ENCODE measurements at places on chromosomes 16 and 17.

- no peak for DNase-seq
Observed at GRCh38 chr16:1906055-1906845, 12.0 kb downstream of the HS3ST6 start.

- DNase-seq: no peak
Observed at GRCh38 chr17:77371117-77371887, 230.5 kb downstream of the SEC14L1 start.

DNA sequence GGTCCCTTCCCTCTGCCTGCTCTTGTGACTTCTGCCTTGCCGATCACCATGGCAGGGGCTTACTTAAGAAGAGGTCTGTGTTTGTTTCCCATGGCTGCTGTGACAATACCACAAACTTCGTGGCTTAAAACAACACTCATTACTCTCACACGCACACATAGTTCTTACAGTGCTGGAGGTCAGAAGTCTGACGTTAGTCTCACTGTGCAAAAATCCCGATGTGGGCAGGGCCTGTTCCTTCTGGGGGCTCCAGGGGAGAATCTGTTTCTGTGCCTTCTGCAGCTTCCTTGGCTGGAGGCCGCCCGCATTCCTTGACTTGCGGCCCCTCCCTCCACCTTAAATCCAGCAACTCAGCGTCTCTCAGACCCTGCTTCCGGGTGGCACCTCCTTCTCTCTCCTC, 249.2 kb upstream of the GSE1 start:
- DNase-seq: no peak

GRCh38 chr16:47067203-47067602, 76.5 kb downstream of the NETO2 start:
- DNase-seq: no peak

- peak; percentile 53 for DNase-seq
Observed at GRCh38 chr17:56679115-56679776, 85.7 kb downstream of the NOG start.

DNA sequence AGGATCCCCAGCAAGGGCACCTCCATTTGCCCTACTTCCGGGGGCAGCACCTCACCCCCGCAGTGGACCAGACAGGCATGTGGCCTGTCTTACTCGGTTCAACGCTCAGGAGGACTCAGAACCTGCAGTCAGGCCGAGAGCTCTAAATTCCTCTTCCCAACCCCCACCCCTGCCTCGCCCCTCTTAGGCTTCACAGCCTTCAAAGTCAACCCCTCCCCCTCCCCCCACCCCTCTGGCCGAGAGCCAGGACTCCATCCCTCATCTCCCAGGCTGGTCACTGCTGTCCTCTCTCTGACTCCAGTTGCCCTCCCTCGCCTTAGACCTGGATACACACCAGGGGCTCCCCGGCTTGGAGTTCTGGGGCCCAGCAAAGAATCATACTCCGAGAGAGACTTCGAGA, 8.1 kb upstream of the HS3ST6 start:
- DNase-seq: no peak

DNA sequence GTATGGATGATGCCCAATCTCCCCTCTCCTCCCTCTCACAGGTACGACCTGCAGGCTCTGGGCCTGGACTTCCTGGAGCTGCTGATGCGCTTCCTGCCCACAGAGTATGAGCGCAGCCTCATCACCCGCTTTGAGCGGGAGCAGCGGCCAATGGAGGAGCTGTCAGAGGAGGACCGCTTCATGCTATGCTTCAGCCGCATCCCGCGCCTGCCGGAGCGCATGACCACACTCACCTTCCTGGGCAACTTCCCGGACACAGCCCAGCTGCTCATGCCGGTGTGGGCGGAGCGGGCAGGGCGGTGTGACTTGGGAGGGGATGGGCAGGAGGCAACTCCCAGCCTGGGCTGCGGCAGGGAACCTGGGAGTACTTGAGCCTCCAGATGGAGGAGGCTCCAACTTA, 18.1 kb downstream of the SPATA32 start:
- DNase-seq: no peak
